ENCODE measurements at places on chromosomes 1 and 21. TPM values are rescaled to one million over a fixed set of nuclear protein-coding genes. Genes with fewer than 3 reads are reported as not detected.

- no peaks in the 10 kb centered on the region for H3K27me3 ChIP-seq
- H3K4me3 ChIP-seq = no peak overlapping the region
- H3K4me1 ChIP-seq = no peaks in the 10 kb centered on the region
- no peaks in the 10 kb centered on the region for H3K36me3 ChIP-seq
These were observed 14.7 kb downstream of the C1orf116 start for GRCh38 chr1:207017615-207018559.

DNA sequence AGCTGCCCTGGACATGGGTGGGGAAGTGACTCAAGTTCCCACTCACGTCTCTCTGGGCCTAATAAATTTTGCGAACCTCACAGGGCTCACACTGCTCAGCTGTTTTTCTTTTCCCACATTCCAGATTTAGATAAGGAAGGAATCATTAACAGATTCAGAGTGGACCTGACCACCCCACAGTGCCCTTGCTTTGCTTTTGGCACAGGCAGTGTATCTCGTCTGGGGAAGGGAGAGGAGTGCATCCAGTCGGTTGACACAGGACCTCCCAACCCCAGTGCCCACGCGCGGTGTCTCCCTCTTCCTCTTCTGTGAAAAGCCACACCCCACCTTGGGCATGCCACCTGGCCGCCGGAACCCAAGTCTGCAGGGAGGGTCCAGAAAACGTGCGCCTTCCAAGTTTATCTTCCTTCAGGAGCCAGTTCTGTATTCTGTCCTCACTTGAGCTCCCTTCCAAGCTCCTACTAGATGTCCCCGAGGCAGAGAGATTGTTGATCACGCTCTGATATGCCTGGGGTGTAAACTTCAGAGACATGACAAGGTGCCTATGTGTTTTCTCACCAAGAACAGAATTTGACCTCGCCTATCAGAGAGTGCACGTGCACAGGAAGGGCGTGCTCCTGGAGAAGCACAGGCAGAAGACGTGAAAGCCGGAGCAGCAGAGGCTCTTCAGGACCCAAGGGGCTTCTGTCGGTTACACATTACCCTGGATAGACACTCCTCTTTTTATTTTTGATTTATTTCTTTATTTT is 9.5 kb upstream of the SLC2A5 start:
- H3K27me3 ChIP-seq = no peaks in the 10 kb centered on the region
- no peaks in the 10 kb centered on the region for H3K36me3 ChIP-seq
- H3K4me3 ChIP-seq = no peak overlapping the region
- H3K27ac ChIP-seq = no peak overlapping the region
- no peak for DNase-seq

DNA sequence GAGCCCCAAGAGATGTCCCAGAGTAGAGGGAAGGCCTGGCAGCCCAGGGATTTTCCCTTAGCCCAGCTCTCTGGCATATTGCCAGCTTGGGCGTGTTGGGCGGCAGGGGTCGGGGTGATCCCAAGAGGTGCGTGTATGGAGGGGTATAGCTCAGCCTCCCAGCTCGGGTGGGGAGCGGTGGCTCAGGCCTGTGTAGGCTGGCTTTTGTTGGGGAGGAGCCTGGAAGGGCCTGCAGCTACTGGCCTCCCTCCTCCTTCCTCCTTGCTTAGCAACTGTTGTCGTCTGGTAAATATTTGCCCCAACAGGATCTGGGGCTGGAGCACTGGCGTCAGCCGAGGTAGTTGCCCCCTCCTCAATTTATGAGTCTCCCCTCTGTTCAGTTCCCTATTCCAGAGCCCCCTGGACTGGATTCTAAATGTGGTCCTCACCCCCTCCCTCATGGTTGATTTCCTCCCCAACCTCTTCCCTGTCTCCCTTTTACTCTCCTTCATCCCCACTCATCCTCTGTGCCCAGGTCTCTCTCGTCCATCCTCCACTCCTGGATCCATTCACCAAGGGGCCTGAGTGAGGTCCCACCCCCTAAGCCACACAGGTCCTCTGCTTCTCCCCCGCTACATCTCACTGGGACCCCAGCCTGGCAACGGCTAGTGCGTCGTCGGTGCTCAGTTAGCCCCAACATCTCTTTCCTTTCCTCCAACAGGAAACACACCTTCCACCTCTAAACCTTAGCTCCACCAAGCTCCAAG is 10.3 kb upstream of the LMNA start:
- no peaks in the 10 kb centered on the region for H3K27me3 ChIP-seq
- H3K4me1 ChIP-seq = peaks cover 11% of the 10 kb centered on the region
- peak; percentile 39 for DNase-seq
- H3K36me3 ChIP-seq = no peaks in the 10 kb centered on the region

GRCh38 chr1:63612564-63612963 is 19.4 kb downstream of the PGM1 start:
- DNase-seq = no peak
- no peak overlapping the region for H3K4me3 ChIP-seq
- peak overlapping the region; percentile 3 for H3K27ac ChIP-seq
- no peaks in the 10 kb centered on the region for H3K27me3 ChIP-seq

GRCh38 chr21:22192766-22193165 is 1194.6 kb downstream of the NCAM2 start:
- no peak for DNase-seq
- H3K4me1 ChIP-seq = no peaks in the 10 kb centered on the region
- H3K27ac ChIP-seq = no peak overlapping the region
- no peaks in the 10 kb centered on the region for H3K36me3 ChIP-seq
- no peak overlapping the region for H3K4me3 ChIP-seq

DNA sequence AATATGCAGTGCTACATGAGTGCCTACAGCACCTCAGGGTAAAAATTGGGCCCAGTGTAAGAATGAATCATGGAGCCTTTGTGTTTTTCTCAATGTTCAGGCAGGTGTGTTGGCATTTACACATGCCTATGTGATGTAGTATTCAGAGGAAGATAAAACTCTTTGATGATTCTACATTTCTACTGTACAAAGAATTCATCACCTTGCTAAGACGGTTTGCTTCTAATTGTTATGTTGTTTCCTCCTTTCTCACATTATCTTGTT is 867.3 kb downstream of the TTLL7 start:
- H3K27me3 ChIP-seq = no peaks in the 10 kb centered on the region
- no peak overlapping the region for H3K27ac ChIP-seq
- H3K36me3 ChIP-seq = no peaks in the 10 kb centered on the region
- DNase-seq = no peak
- no peak overlapping the region for H3K4me3 ChIP-seq

GRCh38 chr1:156103521-156103947 is 11.0 kb upstream of the LMNA start:
- H3K4me1 ChIP-seq = peaks cover 3% of the 10 kb centered on the region
- H3K27ac ChIP-seq = peak overlapping the region; percentile 18
- H3K36me3 ChIP-seq = no peaks in the 10 kb centered on the region
- no peak overlapping the region for H3K4me3 ChIP-seq

DNA sequence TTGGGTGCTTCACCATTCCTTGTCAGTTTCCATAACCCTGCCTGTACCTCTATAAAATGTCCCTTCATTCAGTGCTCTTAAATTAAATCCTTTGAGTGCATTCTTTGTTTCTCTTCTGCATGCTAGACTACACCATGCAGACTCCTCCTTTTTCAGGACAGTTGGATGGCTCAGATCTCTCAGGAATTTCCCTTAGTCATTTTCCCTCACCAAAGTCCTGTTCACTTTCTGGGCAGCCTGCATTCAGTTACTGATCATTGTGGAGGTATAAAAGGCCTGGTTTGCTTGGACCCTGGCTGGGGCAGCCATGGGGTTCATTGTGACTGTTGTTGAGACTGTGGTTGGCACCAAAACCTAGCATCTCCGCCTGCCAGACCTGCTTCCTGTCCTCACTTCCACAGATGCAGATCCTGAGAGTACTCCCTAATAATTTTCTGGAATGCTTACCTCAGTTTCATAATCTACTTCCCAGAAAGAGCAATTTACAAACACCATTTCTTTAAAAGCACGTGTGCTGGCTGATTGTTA is 88.4 kb downstream of the PDE4B start:
- no peaks in the 10 kb centered on the region for H3K4me1 ChIP-seq
- no peak for DNase-seq
- no peaks in the 10 kb centered on the region for H3K36me3 ChIP-seq
- no peak overlapping the region for H3K27ac ChIP-seq
- no peaks in the 10 kb centered on the region for H3K27me3 ChIP-seq

- H3K4me1 ChIP-seq = no peaks in the 10 kb centered on the region
- peak; percentile 50 for DNase-seq
- H3K27me3 ChIP-seq = no peaks in the 10 kb centered on the region
These were observed 188.6 kb downstream of the FCRL5 start for GRCh38 chr1:157363660-157364140.

GRCh38 chr1:203149188-203149840 is 21.8 kb downstream of the ADORA1 start:
- DNase-seq = no peak
- no peaks in the 10 kb centered on the region for H3K36me3 ChIP-seq
- H3K27me3 ChIP-seq = no peaks in the 10 kb centered on the region
- H3K27ac ChIP-seq = no peak overlapping the region
- H3K4me3 ChIP-seq = no peak overlapping the region

DNA sequence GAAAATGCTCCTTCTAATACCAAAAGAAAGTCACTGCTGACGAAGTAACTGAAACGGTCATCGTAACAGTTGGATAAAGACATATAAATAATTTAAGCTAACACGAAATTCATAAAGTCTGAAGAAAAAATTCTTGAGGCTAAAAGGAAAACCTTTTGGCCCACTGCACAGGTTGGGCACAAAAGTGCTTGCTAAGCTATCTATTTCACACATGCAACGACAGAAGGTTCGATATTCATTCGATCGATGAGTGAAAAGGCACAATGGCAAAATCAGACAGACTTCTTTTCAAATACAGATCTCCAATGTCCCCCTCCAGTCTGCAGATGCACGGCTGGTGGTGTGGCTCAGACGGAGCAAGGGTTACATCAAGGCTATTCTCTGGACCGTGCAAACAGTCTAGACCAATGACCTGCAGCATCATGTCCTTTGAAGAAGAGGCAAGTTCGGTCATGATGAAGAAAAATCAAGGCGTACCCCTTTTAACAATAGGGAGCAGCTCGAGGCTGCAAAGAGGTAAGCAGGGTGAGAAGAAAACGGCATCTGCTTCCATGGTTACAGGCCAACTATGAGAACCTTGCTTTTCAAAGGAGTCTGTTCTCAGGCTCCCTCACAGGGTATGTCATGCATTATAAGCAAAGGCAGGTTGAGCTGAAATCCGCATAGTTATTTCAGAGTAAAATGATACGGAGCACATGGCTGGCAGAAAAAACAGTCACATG is 579.6 kb downstream of the USP25 start:
- no peak for DNase-seq
- H3K4me3 ChIP-seq = no peak overlapping the region
- no peaks in the 10 kb centered on the region for H3K36me3 ChIP-seq
- no peaks in the 10 kb centered on the region for H3K27me3 ChIP-seq

- no peaks in the 10 kb centered on the region for H3K27me3 ChIP-seq
- DNase-seq = no peak
- H3K27ac ChIP-seq = no peak overlapping the region
- H3K4me3 ChIP-seq = no peak overlapping the region
- no peaks in the 10 kb centered on the region for H3K36me3 ChIP-seq
These were observed 1.5 kb upstream of the SPATC1L start for GRCh38 chr21:46185716-46186115.

GRCh38 chr1:172298141-172298540 is 122.3 kb upstream of the C1orf105 start:
- no peaks in the 10 kb centered on the region for H3K36me3 ChIP-seq
- H3K4me3 ChIP-seq = no peak overlapping the region
- H3K4me1 ChIP-seq = no peaks in the 10 kb centered on the region
- no peak overlapping the region for H3K27ac ChIP-seq

DNA sequence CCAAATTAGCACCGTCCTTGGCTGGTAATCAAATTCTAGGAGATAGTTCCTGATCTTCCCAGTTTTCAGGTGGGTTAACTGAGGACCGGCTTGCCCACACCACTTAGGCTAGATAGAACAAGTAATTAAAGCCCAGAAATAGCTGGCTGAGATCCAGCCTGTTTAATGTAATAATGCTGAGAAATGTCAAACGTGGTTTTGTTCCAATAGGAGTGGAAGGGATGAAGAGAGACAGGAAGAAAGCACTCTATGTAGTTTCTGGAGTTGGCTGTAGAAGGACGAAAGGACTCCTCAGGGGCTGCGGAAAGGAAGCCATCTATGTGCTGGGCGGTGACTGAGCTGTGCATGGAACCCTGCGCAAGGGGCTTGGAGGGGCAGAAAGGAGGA is 18.6 kb downstream of the NAV1 start:
- no peaks in the 10 kb centered on the region for H3K4me1 ChIP-seq
- H3K27ac ChIP-seq = no peak overlapping the region
- no peaks in the 10 kb centered on the region for H3K27me3 ChIP-seq
- no peak overlapping the region for H3K4me3 ChIP-seq
- no peak for DNase-seq

GRCh38 chr1:94055459-94056122 is 65.4 kb downstream of the ABCA4 start:
- no peaks in the 10 kb centered on the region for H3K36me3 ChIP-seq
- DNase-seq = no peak
- no peak overlapping the region for H3K4me3 ChIP-seq
- no peaks in the 10 kb centered on the region for H3K4me1 ChIP-seq

DNA sequence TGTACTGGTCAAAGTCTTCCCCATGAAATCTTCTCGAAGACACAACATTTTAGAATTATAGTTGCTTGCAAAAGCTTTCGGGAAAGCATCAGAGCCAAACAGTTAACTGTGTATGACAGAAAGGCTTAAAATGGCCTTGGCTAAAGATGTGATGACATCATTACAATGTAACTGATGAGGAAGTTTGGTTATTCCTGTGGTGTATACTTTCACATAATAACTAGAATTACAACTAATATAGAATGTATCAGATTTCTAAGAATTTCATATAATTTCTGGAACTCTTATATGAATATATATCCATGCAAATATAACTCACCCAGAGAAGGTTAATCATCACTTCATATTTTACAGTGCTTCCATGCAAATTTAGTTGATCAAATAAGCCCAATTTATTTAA is 8.4 kb downstream of the TP73 start:
- H3K4me1 ChIP-seq = no peaks in the 10 kb centered on the region
- H3K27ac ChIP-seq = no peak overlapping the region
- H3K27me3 ChIP-seq = no peaks in the 10 kb centered on the region
- no peak for DNase-seq
- H3K36me3 ChIP-seq = no peaks in the 10 kb centered on the region
- H3K4me3 ChIP-seq = no peak overlapping the region

DNA sequence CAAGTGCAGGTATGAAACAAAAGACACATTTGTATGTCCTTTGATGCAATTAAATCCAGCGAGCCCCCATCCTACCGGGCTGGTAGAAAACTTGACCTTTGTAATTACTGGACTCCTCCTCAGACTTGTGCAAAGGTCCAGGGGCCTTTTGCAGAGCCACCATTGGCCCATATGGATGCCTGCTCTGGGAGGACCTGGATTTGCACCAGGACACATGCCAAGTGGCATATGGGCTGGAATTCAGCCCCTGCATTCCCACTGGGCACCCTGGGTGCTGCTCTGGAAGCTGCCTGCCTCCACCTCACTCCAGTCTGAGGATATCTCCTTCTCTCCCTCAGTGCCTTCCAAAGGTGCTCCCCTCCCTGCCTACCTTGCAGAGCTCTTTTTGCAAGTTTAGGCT is 36.0 kb downstream of the LACTBL1 start:
- no peak overlapping the region for H3K4me3 ChIP-seq
- H3K27ac ChIP-seq = no peak overlapping the region
- peak; percentile 20 for DNase-seq
- no peaks in the 10 kb centered on the region for H3K36me3 ChIP-seq
- no peaks in the 10 kb centered on the region for H3K4me1 ChIP-seq

- H3K36me3 ChIP-seq = no peaks in the 10 kb centered on the region
- no peaks in the 10 kb centered on the region for H3K4me1 ChIP-seq
- no peak for DNase-seq
- no peaks in the 10 kb centered on the region for H3K27me3 ChIP-seq
These were observed 111.8 kb upstream of the KIAA1614 start for GRCh38 chr1:180800945-180801344.

Gene RAB13
- total RNA-seq = 52.2 TPM

Gene DPT
- 0.88 TPM for total RNA-seq

Gene HAO2
- total RNA-seq = 282 TPM

Gene CORT
- total RNA-seq = not detected

Gene MYOC
- total RNA-seq = not detected

Gene PODN
- 4.3 TPM for total RNA-seq

All from right lobe of liver (tissue), 6 donors.